ENCODE measurements at places on chromosomes 1 and 21. TPM values are rescaled to one million over a fixed set of nuclear protein-coding genes. Genes with fewer than 3 reads are reported as not detected.
A peak's percentile ranks its signal among the peaks of the same experiment; 100 is the strongest.

GABPB2 gene
- total RNA-seq = 19.3 TPM

LAMB3 gene
- 1,162 TPM for total RNA-seq

NTMT2 gene
- total RNA-seq = not detected

KRTAP7-1 gene
- not detected for total RNA-seq

BRINP2 gene
- not detected for total RNA-seq

CAPN8 gene
- under 0.01 TPM for total RNA-seq

SYF2 gene
- total RNA-seq = 43.7 TPM

IFI44 gene
- total RNA-seq = 0.38 TPM

- DNase-seq = no peak
Observed at GRCh38 chr1:16418823-16419425, 18.3 kb downstream of the SPATA21 start.

DNA sequence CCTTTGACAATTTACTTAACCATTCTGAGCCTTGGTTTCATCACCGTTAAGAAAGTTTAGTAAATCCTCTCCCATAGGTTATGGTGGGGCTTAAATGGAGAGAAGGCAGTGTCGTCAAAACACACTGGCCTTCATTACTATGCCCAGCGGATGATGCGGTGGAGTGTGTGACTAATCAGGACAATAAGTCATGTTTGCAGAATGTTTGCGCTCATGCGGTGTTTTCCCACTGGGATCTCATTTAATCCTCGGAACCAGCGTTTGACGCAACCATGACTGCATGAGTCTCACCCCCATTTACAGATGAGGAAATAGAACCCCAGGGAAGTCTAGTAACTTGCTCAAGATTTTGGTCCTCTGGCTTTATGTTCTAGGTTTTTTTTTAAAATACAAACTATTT lies 17.5 kb downstream of the SLC26A9 start:
- DNase-seq = peak; percentile 90

GRCh38 chr1:243639027-243639658 lies 210.9 kb downstream of the AKT3 start:
- DNase-seq = no peak

DNA sequence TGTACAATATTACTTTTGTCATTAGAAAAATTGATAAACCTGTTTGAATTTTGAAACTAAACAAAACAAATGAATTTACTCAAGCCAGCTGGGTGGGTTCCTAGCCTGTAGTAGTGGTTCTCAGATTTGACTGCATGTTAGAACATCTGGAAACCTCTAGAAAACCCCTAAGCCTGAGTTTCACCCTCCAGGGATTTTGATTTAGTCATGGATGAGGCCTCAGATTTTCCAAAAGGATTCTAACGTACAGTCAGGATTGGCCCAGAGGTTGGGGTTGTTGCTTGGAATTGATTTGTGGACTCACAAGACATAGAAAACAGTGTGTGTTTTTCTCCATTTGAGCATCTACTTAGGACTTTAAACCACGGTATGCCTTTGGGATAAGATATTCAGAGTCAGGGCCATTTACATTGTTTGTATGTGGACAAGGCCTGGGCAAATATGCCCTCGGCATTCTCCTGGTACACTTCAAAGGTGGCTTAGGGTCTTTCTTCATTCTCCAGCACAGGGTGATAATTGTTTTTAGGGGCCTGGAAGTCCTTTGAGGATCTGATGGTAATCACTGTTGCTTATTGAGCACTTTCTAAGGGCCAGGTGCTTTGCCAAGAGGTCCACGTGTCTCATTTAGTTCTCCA lies 42.6 kb downstream of the ATP5PO start:
- DNase-seq = no peak

- DNase-seq = peak; percentile 59
Observed at GRCh38 chr1:41803656-41804055, 115.1 kb downstream of the HIVEP3 start.

DNA sequence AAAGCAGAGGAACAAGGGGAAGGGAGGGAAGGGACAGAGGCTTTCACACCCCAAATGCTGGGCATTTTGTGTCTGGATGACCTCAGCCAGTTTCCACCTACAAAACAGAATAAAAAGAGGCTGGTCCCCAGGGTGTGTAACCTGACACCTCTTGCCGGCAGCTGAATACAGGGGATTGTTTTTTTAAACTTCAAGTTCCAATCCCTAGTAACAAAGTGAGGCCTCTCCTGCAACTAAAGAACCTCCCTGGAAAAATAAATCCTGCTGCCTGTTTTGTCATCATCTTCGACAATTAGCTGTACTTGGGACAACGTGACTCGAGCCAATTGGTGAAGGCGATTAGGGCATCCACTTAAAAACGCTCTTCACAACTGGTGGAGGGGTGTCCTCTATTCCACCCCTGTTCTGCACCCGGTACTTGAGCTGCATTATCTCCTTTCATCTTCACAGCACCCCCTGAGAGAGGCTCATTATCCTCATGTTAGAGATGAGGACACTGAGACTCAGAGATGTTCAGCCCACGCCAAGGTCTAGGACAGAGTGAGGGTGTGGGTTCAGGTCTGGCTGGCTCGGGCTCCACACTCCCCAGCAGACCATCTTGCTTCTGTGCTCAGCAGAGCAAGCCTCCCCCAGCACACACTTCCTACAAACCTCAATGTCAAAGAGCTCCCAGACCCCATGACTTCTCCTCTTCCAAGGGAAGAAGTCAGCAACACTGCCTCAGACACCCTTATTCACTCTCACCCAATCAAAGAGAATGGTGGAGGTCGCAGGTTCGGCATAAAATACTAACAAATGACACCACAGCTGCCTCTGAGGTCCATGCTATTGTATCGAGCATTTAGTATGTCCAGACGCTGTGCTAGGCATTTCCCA lies 15.2 kb downstream of the ITPKB start:
- peak; percentile 32 for DNase-seq

DNA sequence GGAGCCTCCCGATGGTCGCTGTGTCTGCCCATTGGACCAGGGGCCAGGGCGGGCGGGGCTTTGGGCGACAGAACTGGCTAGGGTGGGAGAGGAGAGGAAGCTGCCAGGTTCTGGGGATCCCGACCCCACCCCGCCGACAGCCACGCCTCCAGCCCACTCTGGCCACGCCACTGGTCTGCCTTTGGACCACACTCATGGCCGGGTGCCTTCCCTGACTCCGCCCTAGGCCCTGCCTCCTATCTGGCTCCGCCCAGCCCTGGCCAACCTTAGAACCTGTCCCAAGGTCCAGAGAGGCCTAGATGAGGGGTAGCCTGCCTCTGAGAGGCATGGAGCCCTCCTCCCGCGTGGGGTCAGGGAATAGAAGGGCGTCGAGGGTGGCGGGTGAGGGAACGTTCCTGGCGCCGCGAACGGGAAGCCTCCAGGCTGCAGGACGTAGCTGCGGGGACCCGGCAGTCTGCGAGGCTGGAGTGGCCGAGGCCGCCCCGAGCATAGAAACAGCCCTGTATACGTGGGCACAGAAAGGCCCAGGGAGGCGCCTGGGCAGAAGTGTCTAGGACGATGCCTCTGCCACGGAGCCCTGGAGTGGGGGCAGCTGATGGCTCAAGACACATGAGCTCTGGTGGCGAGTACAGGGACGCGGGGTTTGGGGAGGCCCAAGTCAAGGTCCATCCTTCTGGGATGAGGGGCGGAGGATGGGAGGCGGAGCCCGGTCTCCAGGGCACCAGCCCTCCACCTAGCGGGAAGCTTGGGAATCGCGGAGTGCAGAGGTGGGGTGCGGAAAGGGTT lies 11.5 kb upstream of the COL16A1 start:
- peak; percentile 76 for DNase-seq

DNA sequence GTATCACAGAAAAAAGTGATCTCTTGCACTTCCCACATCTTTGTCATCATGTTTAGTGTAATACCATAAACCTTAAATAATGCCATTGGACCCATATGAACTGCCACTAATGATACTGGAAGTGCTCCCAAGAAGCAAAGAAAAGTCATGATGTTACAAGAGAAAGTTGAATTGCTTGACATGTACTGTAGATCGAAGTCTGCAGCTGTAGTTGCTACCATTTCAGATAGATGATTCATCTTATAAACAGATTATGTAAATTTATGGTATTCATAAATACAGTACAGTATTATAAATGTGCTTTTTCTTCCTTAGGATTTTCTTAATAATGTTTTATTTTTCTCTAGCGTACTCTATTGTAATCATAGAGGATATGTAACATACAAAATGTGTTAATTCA lies 30.1 kb upstream of the LAMC2 start:
- no peak for DNase-seq

GRCh38 chr1:27527223-27527889 lies 37.4 kb upstream of the WASF2 start:
- no peak for DNase-seq

GRCh38 chr21:40752125-40752524 lies 94.8 kb downstream of the DSCAM start:
- no peak for DNase-seq

- DNase-seq = peak; percentile 48
Observed at GRCh38 chr21:40696246-40696645, 150.7 kb downstream of the DSCAM start.

GRCh38 chr21:29155118-29155932 lies 24.9 kb downstream of the MAP3K7CL start:
- DNase-seq = peak; percentile 60

DNA sequence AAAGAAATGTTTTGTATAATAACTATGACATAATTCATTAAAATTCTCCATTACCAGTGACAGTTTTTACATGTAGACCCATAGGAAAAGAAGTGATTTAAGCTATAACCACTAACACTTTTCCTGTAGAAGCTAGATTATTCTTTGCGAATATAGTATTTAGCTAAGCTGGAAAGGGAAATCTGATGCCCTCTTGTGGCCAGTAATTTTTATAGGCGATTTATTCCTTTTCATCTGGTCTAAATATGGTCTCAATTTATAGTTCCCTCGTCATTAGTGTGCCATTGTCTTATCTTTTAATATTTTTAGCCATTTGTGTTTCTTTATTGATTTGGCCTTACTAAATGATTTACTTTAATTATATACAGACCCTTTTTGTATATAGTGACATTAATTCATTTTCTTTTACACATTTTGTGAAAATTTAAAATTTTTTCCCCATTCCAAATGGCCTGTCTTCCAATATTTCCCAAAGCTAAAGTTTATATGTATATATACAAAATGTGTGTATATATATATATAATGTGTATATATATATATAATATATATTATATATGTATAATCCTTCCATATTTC lies 26.7 kb downstream of the BTG3 start:
- peak; percentile 50 for DNase-seq

- DNase-seq = no peak
Observed at GRCh38 chr1:1132042-1132950, 16.4 kb upstream of the C1orf159 start.

DNA sequence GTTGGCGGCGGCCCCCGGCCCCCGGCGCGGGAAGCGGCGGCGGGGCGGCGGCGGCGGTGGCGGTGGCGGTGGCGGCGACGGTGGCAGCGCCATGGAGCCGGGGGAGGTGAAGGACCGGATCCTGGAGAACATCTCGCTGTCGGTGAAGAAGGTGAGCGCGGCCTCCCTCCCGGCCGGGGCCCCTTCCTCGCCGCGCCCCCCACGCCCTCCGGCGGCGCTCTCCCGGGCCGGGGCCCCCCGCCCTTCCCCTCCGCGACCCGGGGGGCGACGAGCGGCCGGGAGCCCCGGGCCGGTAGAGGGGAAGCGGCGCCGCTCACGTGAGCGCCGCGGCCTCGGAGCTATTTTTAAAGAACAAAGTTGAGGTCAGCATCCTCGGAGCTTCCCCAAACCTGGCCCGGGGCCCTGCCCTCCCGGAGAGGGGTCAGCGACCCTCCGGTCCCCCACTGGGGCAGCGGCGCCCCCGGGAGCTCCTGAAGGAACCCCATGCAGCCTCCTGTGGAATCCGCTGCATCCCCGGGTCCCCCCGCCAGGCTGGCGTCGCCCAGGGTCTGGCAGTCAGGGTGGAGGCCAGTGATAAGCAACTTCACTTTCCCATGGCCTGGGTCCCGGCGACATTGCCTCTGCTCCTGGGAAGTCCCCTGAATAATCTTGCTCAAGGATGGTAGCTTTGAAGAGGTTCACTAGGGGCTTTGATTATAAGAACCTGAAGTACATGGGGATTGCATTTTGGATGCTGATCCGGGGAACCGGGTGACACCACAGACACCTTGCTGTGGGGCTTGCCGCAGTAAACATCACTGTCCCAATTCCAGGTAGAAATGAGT lies 560 bp downstream of the PLEKHM2 start:
- DNase-seq = no peak

DNA sequence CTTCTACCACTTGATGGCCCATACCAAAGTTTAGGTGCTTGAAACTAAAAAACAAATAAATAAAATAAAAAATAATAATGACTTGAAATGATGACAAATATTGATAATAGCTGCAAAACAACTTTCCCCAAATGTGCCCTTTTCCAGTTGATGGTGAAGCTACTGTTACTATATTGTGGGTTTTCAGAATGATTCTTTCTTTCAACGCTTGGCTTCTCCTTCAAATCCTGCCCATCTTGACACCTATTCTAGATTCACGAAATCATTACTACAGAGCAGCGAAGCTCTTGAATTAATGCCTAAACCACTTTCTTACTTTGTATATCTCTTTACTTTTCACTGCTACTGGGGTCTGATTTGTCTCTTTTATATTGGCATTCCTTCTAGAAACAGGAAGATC lies 9.2 kb upstream of the C1orf141 start:
- no peak for DNase-seq

GRCh38 chr1:45499415-45499769 lies 481 bp downstream of the CCDC163 start:
- DNase-seq = no peak

All from bronchial epithelial cell (primary cell).